ENCODE measurements at places on chromosomes 16 and 17. TPM values are rescaled to one million over a fixed set of nuclear protein-coding genes. Genes with fewer than 3 reads are reported as not detected.

ICAM2 gene
- 61.7 TPM for total RNA-seq

ASIC2 gene
- total RNA-seq: not detected

BCAR1 gene
- not detected for total RNA-seq

NPTX1 gene
- 2.5 TPM for total RNA-seq

KCNH6 gene
- total RNA-seq: not detected

KRT40 gene
- not detected for total RNA-seq

TNS4 gene
- total RNA-seq: 9.0 TPM

OR1E1 gene
- not detected for total RNA-seq

BOLA2 gene
- total RNA-seq: 12.1 TPM

LSM12 gene
- total RNA-seq: 51.4 TPM

GRIN2A gene
- total RNA-seq: not detected

HASPIN gene
- 17.5 TPM for total RNA-seq

HBA1 gene
- not detected for total RNA-seq

TEKT1 gene
- not detected for total RNA-seq

SRCIN1 gene
- total RNA-seq: 0.11 TPM

PRKCA gene
- 66.5 TPM for total RNA-seq

All from activated naive CD8-positive, alpha-beta T cell treated with anti-CD3 and anti-CD28 coated beads, Interleukin-2, amount 10 ng/mL, durations not matched to agents 7 days and 5 days (primary cell).